ENCODE measurements at places on chromosomes 2 and 18.

DNA sequence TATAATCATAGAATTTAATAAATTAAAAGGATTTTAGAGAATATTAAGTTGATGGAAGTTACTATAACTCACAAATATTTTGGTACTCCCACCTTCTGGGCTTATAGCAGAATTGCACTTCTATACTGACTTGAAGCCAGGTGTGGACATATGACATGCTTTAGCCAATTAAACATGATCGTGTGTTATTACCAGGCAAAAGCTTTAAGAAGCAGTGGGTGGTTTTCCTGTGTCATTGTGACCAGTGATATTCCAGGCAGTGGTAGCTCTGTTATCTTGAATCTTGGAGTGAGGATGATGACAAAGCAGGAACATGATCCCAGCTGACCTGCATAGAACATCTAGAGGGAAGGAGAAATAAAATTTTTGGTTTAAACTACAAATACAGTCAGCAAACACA lies 370.9 kb upstream of the ZEB2 start:
- DNase-seq, result peak; percentile 19

DNA sequence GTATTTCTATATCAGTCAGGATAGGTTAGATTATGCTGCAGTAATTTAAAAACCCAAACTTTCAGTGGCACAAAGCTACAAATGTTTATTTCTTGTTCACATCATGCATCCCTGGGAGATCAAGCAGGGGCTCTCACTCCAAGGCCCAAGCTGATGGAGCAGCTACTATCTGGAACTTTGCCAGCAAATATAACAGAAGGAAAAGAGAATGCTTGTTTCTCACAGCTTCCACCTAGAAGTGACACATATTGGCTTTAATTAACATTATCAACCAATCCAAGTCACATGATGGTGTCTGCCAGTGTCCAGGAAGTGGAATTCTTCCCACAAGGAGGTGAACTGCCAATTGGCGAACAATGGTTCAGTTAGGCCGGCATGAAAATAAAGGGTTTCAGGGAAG lies 306.9 kb downstream of the BCL11A start:
- no peak for DNase-seq

GRCh38 chr2:85160966-85161960 lies 28.1 kb downstream of the TCF7L1 start:
- no peak for DNase-seq

GRCh38 chr2:133680343-133681049 lies 112.2 kb upstream of the NCKAP5 start:
- DNase-seq, result peak; percentile 4

- no peak for DNase-seq
Measured at GRCh38 chr18:21629089-21629832, 17.1 kb downstream of the SNRPD1 start.

GRCh38 chr2:236744281-236744705 lies 174.7 kb downstream of the ACKR3 start:
- no peak for DNase-seq

DNA sequence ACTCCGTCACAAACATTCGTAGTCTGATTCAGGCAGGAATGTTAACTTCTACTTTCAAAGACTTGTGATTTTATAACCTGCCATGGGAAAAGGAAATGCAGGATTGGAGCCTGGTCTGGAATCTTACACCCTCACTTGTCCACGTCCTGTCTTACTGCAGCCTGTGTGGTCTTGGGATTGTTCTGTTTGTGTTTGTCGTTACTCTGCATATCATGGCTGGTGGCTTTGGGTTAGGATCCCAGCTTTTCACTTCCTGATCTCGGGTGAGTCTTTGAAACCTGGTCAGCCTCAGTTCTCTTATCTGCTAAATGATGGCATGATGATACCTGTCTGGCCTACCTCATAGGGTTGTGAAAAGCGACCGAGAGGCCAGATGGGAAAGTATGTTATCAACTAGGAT lies 34.6 kb downstream of the SH3BP4 start:
- DNase-seq, result no peak

DNA sequence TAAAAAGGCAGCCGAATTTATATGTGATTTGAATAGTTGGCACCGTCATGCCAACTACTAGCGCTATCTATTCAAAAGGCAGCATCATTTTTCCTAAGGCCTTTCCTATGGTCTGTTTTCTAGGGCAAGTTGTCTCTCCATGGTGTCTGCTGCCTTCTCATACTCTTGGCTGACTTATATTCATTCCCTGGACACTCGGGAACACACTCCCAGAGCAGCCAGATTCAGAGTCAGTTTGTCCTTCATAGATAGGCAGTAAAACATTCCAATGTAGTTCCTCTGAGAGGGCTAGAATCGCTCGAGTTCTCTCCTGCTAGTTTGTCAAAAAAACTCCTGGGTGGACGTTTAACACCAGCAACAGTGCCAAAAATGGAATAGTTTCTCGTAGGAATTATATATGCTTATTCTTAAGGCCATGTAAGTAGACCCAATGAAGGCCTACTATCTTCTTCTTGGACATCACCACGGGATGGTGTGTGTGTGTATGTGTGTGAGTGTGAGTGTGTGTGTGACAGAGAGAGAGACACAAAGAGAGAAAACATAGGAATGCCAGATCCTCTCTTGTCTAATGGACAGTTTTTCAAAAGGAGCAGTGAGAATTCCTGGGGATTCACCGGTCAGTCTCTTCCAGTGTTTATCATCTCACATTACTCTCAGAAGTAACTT lies 129.3 kb upstream of the CTAGE1 start:
- DNase-seq, result no peak

DNA sequence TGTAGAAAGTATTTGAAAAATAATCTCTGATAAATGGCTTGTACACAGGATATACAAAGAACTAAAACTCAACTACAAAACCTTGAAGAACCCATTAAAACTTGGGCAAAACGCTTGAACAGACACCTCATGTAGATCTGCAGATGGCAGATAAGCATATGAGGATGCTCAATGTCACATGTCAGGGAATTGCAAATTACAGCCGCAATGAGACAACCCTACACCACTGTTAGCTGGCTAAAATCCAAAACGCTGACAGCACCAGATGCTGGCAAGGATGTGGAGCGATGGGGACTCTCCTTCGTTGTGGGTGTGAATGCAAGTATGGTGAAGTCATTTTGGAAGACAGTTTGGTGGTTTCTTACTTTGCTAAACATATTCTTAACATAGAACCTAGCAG lies 53.7 kb downstream of the SNTG2 start:
- DNase-seq, result no peak

DNA sequence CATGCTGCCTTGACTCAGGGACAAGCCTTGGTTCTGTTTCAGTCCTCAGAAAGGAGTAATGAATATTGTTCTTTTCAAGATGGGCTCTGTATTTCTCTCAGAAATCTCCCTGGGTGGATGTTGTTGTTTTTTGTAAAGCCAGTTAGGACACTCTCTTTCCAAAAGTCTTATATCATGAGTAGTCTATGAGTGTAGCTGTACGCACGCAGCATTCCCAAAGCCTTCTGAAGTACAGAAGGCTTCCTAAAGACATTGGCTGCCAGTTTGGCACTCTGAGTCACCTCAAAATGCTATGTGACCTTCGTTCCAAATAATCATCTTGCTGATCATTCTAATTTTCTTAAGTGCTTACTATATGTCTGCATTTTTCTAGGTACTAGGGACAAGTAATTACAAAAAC lies 16.7 kb upstream of the GTF2A1L start:
- DNase-seq, result no peak

DNA sequence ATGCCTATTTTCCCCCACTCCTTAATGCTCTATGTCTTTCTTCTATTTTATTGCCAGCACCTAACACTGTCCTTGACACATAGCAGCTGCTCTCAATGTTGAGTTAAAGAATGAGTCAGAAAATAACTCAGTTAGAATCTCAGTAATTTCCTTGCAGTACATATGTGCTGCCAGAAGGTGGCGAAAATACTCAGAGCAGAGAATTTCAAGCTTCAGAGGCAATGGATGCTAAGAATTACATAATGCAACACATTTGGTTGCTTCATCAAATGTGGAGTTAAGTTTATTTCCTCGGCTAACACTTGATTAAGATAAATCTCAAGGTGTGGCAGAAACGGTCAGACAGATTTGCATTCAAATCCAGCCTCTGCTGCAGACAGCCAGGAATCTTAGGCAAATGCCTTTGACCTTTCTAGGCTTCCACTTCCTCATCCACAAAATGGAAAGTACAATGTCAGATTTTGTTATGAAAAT lies 105.6 kb downstream of the VSNL1 start:
- peak; percentile 23 for DNase-seq

DNA sequence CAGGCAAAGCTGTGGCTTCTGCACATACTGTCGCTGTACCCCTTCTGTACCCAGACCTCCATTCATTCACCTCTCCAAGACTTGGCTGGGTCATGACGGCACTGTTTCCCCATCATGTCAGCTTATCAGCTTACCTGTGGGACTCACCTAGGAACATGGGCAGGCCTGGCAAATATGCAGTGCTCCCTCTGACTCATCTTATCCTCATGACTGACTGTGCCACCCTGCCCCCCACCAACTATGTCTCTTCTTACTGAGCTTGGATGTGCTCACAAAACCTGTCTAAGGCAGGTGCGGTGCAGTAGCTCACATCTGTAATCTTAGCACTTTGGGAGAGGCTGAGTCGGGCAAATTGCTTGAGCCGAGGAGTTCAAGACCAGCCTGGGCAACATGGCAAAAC lies 152.4 kb downstream of the MGAT5 start:
- DNase-seq, result no peak
